ENCODE measurements at places on chromosomes 7 and 10.

GRCh38 chr7:80804589-80804988, 114.3 kb downstream of the SEMA3C start:
- DNase-seq, result no peak

DNA sequence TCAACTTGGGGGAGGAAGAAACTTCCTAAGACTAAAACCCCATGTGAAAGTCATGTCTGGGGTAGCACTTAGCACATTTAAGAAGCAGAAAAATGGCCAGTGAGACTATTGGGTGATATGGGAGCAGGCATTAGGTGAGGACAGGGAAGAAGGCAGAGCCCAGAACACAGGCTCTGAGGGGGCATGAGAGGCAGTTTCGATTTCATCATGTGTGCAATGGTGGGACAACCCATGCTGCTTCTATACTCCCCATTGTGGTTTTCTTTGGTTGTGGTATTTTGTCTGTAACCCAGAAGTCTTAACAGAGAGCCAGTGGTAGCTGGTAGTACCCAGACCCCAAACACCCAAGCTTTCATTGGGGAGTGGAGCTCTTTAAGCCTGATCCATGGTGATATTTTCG, 752.0 kb downstream of the GRID1 start:
- DNase-seq, result no peak

DNA sequence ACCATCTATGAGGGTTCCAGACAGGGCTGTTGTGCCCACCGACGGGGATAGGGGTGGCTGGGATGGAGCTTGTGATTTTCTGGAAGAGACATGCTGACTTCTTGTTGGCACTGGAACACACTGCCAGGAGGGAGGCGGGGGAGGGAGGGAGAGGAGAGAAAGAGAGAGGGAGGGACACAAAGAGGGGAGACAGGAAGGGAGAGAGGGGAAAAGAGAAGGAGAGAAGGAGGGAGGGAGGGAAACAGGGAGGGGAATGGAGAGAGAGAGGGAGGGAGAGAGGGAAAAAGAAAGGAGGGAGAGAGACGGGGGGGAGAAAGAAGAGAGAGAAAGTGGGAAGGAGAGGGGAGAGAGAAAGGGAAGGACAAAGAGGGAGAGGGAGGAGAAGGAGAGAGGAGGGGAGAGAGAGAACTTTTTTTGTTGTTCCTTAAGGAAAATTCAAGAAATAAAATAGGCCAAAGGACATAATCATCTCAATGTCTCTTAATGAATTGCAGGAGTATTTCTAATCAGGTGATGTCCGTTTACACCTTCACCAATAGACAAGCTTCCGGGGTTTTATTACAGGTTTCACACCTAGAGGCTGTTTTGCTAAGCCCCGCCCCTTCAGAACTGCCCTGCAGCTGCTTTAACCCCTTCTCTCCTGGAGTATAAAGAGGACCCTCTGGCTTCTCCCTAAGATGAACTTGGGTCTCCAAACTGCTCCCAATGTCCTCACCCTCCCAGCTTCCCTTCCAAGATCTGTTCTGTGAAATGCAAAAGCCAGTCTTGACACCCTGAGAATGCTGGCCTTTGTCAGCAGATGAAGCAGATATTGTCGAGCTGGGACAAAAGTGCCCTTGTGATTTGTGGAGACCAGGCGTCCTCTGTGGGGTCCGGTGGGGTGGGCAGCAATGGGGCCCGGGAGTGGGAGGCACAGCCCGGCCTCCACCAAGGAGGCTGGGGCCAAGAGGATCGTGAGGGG, 82.0 kb upstream of the GTF2IRD1 start:
- no peak for DNase-seq

DNA sequence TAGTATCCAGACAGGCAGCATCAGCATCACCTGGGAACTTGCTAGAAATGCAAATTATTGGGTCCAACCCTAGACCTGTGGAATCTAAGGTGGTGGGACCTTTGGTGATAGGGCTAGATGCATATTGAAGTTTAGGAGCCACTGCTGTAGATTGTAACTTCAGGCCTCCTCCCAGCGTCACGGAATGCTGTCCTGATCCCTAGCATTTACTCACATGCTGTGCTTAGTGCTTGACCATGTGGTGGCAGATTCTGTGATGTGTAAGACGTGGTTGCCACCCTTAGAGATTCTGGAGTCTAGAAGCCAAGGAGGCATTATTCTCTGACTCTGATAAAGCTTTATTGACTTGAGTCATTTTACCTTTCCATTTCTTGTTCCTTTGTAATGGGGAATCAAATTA, 13.5 kb downstream of the AHR start:
- no peak for DNase-seq

GRCh38 chr10:24513155-24513554, 210.5 kb downstream of the ARHGAP21 start:
- no peak for DNase-seq

DNA sequence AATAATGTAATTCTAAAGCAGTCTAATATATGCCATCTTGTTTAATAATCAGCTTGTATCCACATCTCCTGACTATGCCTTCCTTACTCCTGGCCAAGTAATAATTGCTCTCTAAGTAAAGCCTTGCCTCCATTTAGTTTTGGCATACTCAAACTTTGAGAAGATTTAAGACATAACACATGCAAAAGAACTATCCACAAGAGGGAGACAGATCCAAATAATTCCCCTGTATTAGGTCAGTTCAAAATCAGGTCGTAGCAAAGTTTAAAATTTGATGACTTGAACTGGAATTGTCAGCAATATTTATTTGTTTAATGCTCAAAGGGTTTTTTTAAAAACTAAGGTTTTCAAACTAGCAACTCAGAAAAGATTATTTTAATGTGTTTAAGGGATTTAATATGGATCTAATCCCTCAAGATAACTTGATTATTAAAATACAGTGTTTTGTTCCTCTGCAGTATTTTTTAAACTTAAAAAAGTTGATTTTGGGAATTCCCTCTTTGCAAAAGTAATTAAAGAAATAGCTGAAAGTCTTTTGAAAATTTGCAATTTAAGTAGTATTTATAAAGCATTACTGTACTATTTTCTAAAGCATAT, 95.3 kb downstream of the HDAC9 start:
- DNase-seq, result no peak

GRCh38 chr10:109701633-109702215, 221.6 kb downstream of the XPNPEP1 start:
- no peak for DNase-seq

GRCh38 chr7:3495530-3495929, 194.5 kb downstream of the SDK1 start:
- no peak for DNase-seq

DNA sequence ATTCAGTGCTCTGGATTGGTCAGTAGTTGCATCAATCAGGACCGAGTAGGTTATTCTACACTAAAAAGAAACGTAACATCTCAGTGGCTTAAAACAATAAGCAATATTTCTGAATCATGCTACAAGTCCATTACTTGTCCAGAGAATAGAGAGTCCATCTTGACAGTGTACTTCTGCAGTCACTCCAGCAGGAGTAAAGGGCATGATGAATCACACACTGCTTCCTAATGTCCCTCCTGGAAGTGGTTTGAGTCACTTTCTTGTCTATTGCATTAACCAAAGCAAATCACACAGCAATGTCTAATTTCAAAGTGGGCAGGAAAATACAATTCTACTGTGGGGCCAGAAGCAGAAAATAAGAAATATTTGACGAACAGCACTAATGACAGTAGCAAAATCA, 124.8 kb downstream of the TSPAN12 start:
- DNase-seq, result no peak

DNA sequence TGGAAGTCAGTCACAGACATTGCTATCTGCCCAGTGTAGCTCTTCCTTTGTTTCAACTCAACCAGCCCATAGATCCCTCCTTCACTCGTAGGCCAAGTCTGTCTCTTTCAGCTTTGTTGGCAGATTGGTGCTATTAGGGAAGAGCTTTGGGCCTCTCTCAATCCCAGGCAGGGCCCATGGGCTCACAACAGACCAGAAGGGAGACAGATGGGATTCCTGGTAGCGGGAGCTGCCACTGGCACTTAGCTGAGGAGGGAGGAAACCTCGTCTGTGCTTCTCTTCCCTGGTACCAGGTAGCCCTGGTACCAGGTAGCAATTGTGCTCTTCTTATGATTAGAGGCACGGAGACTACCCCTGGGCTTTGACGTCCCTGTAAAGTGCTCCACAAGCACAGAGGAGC, 592.0 kb downstream of the TYW1 start:
- DNase-seq, result no peak

DNA sequence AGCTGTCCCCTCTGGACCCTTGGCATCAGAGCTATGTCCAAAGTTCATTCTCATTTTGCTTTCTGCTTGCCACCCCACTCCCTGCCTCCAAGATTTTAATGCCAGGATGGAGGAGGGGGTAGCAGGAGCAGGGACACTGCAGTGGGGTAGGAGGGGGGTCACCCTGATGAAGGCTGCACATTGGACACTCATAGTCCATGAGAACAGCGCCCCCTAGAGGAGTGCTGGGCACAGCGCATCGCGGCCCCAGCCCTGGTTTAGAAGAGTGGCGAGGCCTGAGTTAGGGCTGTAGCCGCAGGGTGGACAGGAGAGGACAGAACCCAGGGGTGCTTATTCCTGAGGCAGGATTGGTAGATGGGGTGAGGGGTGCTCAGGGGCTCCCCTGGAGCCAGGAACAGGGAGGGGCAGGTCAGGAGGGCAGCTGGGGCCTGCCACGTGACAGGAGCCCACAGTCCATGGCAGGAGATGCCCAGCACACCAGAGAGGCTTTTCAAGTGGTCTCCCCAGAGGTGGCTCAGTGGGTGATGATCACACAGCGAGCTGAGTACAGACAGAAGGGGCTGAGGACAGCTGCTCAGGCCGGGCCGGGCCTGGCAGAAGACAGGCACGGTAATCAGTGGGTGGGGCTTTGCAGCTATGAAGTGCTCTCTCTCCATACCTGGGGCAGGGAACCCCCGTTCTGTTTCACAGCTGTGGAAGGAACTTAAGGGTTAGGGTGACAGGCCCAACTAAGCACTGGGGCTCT, 71.4 kb downstream of the NEURL1 start:
- no peak for DNase-seq

DNA sequence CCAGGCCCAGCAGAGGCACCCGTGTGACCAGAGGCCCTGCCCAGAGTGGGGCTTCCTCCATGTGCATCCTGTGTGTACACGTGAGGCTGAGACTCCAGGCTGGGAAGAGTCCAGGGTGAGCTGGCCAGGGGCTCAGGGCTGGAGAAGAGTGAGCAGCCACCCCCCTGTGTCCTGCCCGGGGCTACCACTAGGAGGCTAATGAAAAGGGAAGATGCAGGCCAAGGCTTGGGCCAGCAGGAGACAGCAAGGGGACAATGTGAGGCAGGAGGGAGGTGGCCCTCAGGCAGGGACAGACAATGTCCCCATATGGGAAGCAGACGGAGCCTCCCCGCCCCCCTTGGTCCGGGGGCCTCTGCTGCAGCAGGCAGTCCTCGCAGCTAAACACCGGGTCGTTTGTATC, 102.0 kb downstream of the HIF1AN start:
- DNase-seq, result no peak

DNA sequence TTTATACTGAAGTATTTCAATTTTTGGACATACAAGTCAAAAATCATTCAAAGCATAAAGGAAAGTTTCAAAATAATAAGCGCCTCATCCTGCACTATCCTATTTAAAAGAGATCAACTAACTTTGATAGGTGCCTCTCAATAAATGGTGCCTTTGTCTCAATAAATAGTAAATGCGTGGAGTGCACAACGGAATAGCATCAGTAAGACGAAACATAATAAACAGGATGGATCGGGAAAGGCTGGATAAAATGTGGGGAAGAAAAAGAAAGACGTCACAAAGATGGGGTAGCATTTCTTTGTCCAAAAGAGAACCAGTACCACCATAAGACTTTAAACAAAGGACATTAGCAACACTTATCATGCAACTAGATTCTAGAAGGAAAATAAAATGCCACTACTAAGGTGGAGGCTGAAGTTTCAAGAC, 571 bp upstream of the PRKAR2B start:
- no peak for DNase-seq

- no peak for DNase-seq
These were observed 491.9 kb upstream of the PFKP start for GRCh38 chr10:2575460-2575859.

DNA sequence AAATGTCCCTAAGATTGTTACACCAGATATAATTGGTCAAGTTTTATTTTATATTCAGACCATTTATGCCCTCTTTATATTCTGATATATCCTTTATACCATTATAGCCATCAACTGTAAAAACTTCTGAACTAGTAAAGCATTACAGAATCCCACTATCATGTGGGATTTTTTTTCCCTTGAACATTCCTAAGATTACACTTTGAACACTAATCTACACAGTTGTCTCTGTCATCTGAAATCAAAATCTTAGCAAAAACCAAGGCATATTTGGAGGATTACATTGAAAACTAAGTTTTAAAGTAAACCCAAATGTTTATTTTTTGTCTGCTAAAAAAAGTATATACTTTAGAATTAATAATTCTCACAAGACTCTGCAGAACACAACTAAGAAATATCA, 116.2 kb upstream of the GPR22 start:
- DNase-seq, result no peak

- DNase-seq, result no peak
These were observed 8.3 kb upstream of the FAM133B start for GRCh38 chr7:92598310-92598981.

DNA sequence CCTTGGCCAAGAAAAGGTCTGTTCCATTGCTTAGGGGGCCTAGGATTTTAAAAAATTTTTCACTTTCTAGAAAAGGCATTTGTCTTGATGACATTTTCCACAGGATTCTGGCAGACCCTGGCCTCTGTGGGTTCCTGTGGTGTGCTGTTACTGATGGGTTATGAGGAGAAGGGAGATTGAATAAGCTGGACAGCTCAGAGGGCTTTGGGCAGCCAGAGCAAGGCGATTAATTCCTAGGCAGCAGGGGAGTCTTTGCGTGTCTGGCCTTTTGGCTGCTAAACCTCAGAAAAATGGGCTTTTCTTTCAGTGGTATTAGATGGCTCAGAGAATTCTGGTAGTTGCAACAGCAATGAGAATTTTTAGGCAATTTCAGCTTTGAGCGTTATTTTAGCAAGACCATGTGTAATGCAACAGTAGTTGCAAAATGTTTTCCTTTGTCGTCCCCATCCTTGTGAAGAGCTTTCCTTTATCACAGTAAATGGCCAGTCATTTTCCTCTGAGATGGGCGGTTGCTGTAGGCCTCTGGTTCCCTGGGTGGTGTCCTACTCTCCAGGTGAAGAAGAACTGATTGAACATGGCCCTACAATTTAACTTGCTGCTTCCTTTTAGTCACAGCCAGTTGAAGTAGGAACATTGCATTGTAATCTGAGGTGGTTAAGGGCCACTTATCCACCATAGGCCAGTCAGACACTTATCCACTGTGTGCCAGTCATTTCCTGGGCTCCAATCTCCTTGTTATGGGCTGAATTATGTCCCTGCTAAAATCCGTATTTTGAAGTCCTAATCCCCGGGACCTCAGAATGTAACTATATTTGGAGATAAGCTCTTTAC, 43.2 kb downstream of the SH2D4B start:
- DNase-seq, result no peak

DNA sequence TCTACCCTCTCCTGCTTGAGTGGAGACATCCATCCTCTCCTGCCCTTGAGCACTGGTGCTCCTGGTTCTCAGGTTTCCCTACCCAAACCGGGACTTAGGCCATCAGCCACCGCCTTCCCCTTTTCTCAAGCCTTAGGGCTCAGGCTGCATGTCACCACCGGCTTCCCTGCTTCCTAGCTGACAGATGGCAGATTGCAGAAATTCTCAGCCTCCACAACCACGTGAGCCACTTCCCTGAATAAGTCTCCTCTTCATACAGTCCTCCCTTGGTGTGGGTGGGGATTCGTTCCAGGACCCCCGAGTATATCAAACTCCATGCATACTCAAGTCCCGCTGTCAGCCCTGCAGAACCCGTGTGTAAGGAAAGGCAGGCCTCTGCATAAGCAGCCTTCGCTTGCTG, 203.5 kb upstream of the ZNF32 start:
- DNase-seq, result no peak

GRCh38 chr10:49044293-49045193, 70.8 kb downstream of the VSTM4 start:
- DNase-seq, result no peak

All from stimulated activated CD4-positive, alpha-beta T cell treated with anti-CD3 and anti-CD28 coated beads, Interleukin-1b, Interleukin-23, amount 100 ng/mL, for 1 hour (primary cell).